Muscle of back (tissue), 13 donors: ENCODE measurements at places on chromosomes 2 and 18.

- no peak for DNase-seq
These were observed 563.4 kb upstream of the GCFC2 start for GRCh38 chr2:76274160-76274559.

DNA sequence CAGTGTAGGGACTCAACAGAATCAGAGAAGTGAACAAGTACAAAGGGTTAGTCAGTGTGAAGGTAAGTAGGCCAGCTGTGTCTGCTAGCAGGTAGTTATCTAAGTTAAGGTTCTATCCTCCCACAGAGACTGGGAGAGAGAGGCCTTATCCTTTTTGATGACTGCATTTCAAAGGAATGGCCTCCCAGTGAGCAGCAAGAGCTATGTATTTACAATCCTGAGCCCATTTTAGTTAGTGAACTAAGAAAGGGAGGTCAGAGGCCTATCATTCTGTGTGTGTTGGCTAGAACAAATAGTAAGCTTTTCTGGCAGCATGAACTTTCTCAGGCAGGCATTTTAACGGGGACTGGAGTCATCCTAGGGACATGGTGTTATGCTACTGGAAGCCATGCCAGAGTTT, 182.9 kb downstream of the VWC2L start:
- DNase-seq = no peak

DNA sequence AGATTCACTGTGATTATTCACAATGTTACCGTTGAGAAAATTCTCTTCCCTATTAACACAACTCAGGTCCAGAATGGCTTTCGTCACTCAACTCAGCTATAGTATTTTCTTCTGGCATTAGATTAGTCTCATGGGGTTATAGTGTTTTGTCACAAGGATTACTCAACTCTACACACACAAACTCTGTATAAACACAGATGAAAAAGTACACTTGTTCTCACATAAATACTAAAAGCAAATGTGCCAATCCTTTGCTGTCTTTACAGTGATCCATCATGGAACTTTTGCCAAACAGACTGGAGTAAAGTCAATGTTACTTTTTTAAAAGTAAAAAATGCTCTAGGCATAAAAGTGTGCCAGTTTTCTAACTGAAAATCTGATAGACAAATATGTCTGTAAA, 267.6 kb downstream of the RBM43 start:
- peak; percentile 68 for DNase-seq

- DNase-seq = no peak
These were observed 5.9 kb downstream of the CSRNP3 start for GRCh38 chr2:165475277-165476004.

DNA sequence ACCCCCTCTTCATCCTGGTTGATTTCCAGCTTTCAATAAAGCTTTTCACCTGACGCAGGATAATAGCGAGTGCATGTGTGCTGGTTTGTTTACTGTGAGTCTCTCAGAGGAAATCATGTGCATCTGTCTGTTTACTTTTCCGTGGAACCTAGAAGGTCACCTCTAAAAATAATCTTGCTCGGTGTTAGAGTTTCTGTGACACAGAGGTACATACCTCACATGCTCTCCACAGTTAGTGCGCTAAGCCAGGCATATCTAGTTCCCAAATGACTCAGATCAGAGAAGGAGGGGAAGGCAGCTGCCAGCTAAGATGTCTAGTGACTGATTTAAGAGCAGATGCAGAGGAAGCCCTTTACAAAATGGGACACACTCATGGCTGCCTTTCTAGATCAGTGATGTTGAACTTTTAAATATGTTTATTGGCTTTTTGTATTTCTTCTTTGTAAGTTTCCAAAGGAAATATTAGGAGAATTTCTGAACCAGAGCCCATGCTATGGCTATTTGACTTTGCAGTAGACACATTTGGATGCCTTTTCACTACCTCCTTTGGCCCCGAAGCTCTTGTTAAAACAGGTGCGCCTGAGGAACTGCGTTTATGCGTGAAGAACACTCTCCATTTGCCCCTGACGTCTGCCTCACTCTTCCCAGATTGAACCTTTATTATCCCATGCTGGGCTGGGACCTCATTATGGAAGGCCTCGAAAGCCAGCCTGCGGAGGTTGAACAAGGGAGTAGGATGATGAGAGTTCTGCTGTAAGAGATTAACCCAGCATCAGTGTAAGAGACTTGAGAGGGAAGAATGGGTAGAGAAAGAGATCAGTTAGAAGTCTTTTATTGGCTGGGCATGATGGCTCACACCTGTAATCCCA, 145.6 kb downstream of the FAM161A start:
- DNase-seq = peak; percentile 42

- no peak for DNase-seq
These were observed 37.8 kb downstream of the SH3RF3 start for GRCh38 chr2:109166811-109167210.

GRCh38 chr2:62672601-62673000, 32.9 kb upstream of the EHBP1 start:
- peak; percentile 77 for DNase-seq

GRCh38 chr2:47803363-47803762, 20.4 kb downstream of the MSH6 start:
- no peak for DNase-seq

DNA sequence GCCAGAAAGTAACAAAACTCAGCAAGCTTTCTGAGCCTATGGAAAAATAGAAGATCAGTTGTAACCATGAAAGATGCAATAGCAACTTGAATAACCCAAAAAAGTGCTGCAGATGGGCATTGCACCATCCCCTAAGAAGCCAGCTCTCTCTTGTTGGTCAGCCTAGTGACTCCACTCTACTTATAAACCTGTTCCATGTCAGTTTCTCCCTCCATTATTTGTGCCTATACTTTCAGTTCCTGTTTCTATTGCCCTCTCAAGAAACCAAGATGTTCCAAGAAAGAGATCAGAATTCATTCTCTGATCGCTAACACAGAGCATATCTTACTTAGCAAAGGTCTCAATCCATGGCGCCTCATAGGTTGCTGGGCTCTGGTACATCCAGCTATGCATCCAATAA, 170.3 kb upstream of the MAP2 start:
- DNase-seq = no peak

- DNase-seq = peak; percentile 44
These were observed 845 bp downstream of the CFAP210 start for GRCh38 chr2:169693360-169693759.

GRCh38 chr2:17788773-17789172, 27.5 kb upstream of the MSGN1 start:
- DNase-seq = no peak

DNA sequence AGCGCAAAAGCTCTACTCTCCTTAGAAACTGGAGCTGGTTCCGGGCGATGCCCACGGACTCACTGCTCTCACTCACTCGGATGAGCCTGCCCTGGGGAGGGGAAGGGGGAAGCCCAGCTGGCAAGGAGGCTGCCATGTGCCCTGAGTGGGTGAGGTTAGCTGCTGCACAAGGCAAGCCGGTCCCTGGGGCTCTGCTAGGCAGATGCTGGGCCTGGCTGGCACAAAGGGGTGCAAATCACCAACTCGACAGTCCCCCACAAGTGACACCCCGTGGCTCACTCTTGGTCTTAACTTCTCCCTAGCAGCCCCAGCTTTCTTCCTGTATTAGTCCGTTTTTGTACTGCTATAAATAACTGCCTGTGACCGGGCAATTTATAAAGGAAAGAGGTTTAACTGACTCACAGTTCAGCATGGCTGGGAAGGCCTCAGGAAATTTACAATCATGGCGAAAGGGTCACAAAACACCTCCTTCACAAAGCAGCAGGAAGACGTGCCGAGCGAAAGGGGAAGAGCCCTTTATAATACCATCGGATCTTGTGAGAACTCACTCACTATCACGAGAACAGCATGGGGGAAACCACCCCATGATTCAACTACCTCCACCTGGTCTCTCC, 33.2 kb downstream of the ADCY3 start:
- no peak for DNase-seq

GRCh38 chr2:102892698-102893310, 131.0 kb downstream of the TMEM182 start:
- DNase-seq = no peak

GRCh38 chr18:54163453-54163852, 61.0 kb downstream of the MBD2 start:
- DNase-seq = no peak

GRCh38 chr2:132875193-132875592, 205.2 kb upstream of the LYPD1 start:
- no peak for DNase-seq

DNA sequence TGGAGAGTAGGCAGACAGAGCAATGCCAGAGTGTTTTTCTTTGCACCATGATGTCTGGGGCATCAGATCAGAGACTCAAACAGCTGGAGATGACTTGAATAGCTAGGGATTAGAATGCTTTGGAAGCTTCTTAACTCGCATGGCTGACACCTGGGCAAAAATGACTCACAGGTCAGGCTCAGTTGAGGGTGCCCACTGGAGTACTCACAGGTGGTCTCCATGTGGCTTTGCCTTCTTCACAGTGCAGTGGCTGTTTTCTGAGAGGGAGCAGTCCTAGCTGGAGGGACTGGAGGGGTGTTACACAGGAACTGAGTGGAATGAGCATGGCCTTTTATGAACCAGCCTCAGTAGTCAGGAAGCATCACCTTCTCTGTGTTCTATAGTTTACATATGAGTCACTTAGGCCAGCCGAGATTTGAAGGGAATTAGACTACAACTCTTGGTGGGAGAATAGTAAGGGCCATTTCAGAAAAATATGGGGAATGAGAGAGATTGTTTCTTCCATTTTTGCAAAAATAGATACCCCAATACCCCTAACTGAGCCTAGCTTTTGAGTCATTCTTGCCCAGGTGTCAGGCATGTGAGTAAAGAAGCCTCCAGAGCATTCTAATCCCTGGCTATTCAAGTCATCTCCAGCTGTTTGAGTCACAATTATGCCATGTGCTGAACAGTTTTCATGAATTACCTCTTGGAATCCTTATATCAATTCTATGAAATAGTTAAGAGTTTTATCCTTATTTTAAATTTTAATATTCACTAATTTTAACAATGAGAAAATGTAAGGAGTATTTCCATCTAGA, 7.1 kb upstream of the PPP1R1C start:
- no peak for DNase-seq

GRCh38 chr2:234334151-234334550, 162.7 kb downstream of the ARL4C start:
- DNase-seq = peak; percentile 43

DNA sequence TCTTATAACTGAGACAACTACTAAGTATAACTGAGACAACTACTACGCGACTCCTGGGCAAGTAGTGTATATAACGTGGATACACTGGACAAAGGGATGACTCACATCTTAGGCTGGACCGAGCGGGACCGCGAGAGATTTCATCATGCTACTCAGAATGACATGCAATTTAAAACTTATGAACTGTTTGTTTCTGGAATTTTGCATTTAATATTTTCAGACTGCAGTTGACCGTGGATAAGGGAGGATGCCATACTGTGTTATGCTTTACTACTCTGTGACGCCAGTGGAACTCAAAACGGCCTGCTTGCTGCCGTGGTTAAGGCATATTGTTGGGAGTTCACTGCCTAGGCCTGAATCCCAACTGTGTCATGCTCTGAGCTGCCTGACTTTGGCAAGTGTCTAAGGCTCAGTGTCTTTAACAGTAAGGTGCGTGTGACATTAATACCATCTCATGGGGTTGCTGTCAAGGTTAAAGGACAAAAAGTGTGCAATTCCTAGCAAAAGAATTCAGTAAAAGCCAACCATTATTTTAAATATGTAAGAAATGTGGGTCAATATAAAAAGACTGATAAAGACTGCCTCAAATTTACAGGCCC, 64.6 kb downstream of the BMP10 start:
- DNase-seq = no peak

- no peak for DNase-seq
These were observed 1757.9 kb upstream of the LRRTM1 start for GRCh38 chr2:82062463-82062862.

DNA sequence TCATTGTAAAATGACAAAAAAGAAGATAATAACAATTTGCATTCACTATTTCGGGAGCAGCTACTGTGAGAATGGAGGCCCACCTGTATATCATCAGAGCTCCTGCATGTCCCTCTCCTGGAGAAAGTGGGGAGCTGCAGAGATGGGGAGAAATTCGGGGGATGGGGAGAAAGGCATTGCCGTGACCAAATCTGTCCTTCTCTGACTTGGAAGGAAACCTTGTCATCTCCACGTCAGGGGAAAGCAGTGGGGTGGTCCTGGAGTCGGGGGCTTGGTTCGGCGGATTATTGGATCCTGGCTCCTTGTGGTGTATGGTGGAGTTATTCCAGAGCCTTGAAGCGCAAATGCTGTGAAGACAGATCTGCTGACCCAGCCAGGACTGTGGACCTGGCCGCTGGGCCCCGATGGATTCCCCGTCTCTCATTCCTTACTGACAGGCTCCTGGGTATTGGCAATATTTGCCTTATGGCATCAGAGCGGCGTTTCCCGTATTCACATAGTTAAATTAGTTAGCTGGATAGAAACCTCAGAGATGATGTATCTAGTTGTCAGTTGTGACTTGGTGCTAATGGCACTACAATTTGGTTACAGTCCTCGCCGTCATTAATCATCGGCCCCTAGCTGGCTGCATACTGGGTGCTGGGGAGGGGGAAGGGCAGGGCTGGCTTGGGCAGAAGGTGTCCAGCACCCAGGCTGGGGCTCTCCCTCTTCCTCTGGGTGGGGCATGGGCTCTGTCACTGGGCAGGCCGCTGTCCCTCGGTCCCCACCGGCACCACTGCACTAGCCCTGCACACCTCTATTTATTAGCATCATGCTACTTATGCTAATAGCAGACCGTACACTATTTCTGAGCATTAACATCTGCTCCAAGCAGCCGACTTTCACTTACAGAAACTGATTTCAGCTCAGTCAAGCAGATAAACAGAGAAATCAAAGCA, 31.7 kb downstream of the CELF4 start:
- DNase-seq = no peak

DNA sequence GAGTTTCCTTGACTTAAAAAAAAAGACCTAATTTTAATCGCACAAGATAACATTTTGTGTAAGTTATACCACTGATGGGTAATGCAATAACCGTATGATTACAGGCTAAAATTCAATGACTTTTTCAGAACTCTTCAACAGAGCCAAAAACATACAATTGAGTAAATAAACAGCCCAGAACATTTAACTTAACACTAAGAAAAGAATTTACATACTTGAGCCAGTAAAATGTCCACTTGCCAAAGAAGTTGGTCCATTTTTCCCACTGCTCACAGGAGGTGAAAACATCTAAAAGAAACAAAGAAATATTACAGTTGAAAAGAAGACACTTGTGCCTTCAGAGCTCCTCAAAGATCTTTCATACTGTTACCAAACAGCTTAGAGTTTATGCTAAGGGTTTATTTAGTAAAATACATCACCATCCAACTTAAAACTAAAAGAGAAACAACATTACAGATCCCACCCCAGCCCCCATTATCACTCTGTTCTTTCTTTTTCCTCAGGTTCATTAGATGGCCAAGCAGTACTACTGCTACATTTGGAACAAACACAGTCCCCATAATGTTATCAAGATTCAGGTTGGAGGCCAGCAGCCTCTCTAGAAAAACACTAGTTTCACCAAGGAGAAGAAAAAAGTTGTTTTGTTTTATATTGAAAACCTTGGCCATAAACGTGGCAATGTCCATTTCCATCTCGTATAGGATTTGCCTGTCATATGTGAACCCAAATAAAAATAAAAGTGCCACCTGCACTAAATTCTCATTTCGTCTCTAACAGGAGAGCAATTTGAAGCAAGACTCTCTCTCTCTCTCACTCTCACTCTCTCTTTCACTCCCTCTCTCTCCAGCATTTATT, 2.7 kb downstream of the TCF4 start:
- peak; percentile 67 for DNase-seq

GRCh38 chr2:158407031-158407430, 49.5 kb downstream of the CCDC148 start:
- DNase-seq = no peak

GRCh38 chr18:79511271-79511670, 115.5 kb downstream of the NFATC1 start:
- DNase-seq = no peak
